Pancreas (tissue), 10 donors: ENCODE measurements at places on chromosomes 6 and 20.

GRCh38 chr6:127464161-127464880 is 5.1 kb upstream of the KIAA0408 start:
- H3K4me3 ChIP-seq: no peak overlapping the region
- no peaks in the 10 kb centered on the region for H3K27me3 ChIP-seq
- no peak for DNase-seq
- H3K36me3 ChIP-seq: no peaks in the 10 kb centered on the region

DNA sequence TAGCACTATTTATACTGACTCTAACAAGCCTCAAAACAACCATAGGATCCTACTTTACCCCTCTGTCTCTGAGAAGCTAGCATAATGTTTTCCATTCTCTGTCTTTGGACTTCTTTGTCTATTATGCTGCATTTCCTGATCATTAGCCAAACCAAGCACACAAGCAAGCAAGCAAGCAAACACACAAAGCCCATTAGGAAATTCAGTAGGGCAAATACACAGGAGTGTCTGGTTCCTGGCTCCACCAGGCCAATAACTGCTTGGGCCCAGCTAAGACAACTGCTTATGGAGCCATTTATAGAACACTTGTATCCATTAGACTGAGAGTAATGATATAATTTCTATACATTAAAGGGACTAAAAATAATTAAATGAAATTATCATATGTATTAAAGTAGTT is 952.9 kb upstream of the EPHA7 start:
- H3K36me3 ChIP-seq: no peaks in the 10 kb centered on the region
- no peaks in the 10 kb centered on the region for H3K4me1 ChIP-seq
- H3K27me3 ChIP-seq: no peaks in the 10 kb centered on the region
- DNase-seq: no peak
- no peak overlapping the region for H3K27ac ChIP-seq
- no peak overlapping the region for H3K4me3 ChIP-seq

DNA sequence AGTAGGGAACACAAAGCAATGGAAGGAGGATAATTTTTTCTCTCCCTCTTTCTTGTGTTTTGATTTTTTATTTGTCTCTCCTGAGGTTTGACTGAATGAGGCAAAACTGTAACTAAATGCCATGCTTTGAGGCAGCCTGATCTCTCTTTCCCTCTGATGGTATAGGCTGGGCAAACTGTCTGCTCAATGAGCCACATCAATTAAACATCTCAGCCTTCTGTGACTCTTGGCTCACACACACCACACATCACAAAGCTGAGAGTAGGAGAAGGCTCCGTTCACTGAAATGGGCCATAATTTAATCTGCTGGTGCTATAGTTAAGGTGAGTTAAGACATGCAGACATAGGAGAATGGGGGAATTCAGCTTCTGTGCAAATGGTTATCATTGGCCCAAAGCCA is 28.1 kb upstream of the SCGN start:
- H3K4me1 ChIP-seq: peaks cover 6% of the 10 kb centered on the region
- DNase-seq: no peak
- no peak overlapping the region for H3K27ac ChIP-seq
- no peaks in the 10 kb centered on the region for H3K36me3 ChIP-seq

GRCh38 chr6:30942338-30943060 is 1.7 kb downstream of the MUCL3 start:
- no peak for DNase-seq
- H3K4me1 ChIP-seq: no peaks in the 10 kb centered on the region
- no peaks in the 10 kb centered on the region for H3K27me3 ChIP-seq
- no peaks in the 10 kb centered on the region for H3K36me3 ChIP-seq
- H3K27ac ChIP-seq: no peak overlapping the region

GRCh38 chr20:25243416-25243979 is 4.4 kb upstream of the PYGB start:
- no peaks in the 10 kb centered on the region for H3K27me3 ChIP-seq
- no peak overlapping the region for H3K27ac ChIP-seq
- no peaks in the 10 kb centered on the region for H3K4me1 ChIP-seq
- no peak overlapping the region for H3K4me3 ChIP-seq
- no peak for DNase-seq

DNA sequence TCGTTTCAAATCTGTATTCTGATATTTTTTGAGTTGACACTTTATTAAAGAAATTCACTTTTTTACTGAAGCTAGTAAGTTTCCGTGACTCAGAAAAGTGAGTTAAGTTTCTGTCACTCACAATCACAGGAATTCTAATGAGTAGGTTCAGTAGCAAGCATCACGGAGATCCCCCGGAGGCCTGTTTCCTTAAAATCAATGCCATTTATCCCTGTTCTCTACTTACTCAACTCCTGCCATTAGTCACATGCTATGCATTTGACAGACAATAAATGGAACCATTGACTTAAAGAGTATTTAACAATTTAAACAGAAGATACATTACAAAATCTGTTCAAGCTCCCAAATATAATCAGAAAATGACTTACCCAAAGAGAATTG is 9.1 kb downstream of the SLC18B1 start:
- peak overlapping the region; percentile 3 for H3K27ac ChIP-seq
- no peak overlapping the region for H3K4me3 ChIP-seq
- H3K36me3 ChIP-seq: no peaks in the 10 kb centered on the region

- H3K27me3 ChIP-seq: no peaks in the 10 kb centered on the region
- no peak for DNase-seq
- no peak overlapping the region for H3K27ac ChIP-seq
- no peaks in the 10 kb centered on the region for H3K4me1 ChIP-seq
These were observed 143.9 kb upstream of the SHLD1 start for GRCh38 chr20:5606350-5606749.

GRCh38 chr6:109121411-109121810 is 26.1 kb downstream of the CEP57L1 start:
- no peaks in the 10 kb centered on the region for H3K36me3 ChIP-seq
- no peak for DNase-seq
- peaks cover 8% of the 10 kb centered on the region for H3K4me1 ChIP-seq

DNA sequence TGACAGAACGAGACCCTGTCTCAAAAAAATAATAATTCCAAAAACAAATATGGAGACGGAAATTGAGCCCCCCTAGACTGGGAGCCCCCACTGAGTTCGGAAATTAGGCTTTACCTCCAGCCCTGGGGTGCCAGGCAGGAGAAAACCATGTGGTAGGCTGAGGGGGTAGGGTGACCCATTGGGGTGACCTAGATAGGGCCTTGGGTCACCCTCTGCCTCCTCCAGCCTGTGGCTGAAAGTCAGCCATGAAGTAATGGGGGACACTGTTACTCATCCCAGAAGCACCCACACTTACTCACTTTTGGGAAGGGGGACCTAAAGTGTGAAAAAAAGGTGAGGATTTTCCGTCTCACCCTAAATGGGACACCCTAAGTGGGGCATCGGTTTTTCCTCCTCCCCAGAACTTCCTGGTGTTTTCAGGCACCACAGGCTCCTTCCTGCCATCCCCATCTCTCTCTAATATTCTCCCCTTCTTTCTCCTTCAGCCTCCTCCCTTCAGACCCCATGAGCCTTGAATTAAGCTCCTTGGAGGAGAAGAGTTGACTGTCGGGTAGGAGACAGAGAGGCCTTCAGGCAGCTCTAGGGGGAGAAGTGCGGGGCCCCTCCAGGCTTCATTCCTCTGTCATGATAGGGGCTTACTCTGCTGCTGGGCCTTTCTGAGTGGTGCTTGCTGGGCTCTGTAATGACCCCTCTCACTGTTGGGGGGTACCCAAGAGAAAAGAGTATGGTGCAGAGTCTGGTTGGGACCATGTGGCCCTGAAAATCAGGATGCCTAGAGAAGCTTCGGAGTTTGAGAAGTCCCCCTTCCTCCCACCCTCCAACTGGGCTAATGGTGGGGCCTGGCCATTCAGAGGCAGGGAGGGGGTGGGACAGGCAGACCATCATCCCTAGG is 2.4 kb downstream of the LTB start:
- H3K4me3 ChIP-seq: no peak overlapping the region
- H3K4me1 ChIP-seq: peaks cover 12% of the 10 kb centered on the region
- no peaks in the 10 kb centered on the region for H3K27me3 ChIP-seq
- no peaks in the 10 kb centered on the region for H3K36me3 ChIP-seq

GRCh38 chr20:31662372-31662854 is 24.7 kb downstream of the COX4I2 start:
- peak overlapping the region; percentile 24 for H3K27ac ChIP-seq
- no peak overlapping the region for H3K4me3 ChIP-seq
- no peaks in the 10 kb centered on the region for H3K36me3 ChIP-seq
- H3K4me1 ChIP-seq: peaks cover 26% of the 10 kb centered on the region

DNA sequence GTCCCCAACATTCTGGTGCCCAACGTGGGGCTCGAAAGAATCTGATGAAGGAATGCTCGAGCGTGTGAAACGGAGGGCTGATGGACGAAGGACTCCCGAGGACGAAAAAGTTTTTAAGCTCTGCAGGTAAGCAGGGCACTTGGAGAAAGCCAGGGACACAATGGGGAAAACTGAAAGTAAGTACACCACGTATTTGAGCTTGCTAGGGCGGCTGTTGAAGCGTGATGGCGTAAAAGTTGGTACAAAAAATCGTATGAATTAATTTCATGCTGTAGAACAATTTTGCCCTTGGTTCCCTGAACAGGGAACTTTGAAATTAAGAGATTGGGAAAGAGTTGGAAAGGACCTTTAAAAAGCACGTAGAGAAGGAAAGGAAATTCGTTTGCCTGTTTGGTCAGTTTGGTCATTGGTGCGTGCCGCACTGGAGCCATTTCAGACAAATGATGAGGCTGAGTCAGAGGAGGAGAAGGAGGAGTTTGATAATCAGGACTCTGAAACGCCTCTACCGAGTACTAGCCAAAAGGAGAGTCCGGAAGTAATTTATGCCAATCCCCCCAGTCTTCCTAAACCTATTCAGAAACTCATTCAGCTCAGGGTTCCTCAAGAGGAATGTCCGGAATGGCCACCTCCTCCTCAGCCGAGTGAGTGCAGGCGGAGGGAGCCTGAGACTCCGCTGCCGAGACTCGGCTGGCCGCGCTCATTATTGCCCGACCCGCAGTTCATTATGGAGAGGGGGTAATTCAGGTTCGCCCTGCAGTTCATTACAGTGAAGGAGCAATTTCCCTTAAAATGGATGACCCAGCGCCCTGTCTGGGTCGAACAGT is 59.2 kb upstream of the PRSS16 start:
- H3K4me1 ChIP-seq: no peaks in the 10 kb centered on the region
- DNase-seq: no peak
- H3K27ac ChIP-seq: no peak overlapping the region
- no peaks in the 10 kb centered on the region for H3K36me3 ChIP-seq
